ENCODE measurements at places on chromosomes 12 and 14. TPM values are rescaled to one million over a fixed set of nuclear protein-coding genes. Genes with fewer than 3 reads are reported as not detected.
A peak's percentile ranks its signal among the peaks of the same experiment; 100 is the strongest.

DNA sequence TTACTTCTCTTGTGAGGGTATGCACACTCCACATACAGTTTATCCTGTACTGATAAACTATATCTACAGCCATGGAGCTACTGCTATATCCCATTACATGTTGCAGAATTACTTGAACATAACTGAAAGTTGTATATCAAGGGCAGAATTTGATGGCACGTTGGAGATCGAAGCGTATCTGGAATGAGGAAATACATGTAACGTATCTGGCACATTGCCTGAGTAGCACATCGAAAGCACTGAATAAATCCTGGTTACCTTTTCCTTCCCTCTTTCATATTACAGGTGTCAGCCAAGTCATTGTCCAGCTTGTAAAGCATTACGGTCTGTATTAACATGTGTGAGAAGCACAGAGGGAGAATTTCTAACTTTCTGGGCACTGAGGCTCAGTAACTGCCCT lies 42.1 kb upstream of the LIN7A start:
- no peak for DNase-seq

DNA sequence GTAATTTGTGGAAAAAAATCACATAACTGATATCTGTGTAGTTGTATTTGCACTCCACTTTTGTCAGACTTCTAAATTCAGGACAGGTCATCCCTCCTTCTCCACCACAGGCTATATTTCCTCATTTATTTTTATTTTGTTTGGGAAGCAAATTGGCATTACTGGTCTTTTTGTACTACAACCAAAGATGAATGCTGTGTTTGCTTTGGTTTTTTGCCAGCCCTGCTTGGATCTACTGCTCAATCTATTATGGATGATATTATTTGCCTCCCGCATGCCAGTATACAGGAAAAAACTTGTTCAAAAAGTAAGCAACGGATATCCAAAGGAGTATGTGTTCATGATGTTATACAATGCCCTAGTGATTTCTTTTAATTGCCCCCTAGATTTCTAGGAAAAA lies 948.8 kb downstream of the TRHDE start:
- no peak for DNase-seq

DNA sequence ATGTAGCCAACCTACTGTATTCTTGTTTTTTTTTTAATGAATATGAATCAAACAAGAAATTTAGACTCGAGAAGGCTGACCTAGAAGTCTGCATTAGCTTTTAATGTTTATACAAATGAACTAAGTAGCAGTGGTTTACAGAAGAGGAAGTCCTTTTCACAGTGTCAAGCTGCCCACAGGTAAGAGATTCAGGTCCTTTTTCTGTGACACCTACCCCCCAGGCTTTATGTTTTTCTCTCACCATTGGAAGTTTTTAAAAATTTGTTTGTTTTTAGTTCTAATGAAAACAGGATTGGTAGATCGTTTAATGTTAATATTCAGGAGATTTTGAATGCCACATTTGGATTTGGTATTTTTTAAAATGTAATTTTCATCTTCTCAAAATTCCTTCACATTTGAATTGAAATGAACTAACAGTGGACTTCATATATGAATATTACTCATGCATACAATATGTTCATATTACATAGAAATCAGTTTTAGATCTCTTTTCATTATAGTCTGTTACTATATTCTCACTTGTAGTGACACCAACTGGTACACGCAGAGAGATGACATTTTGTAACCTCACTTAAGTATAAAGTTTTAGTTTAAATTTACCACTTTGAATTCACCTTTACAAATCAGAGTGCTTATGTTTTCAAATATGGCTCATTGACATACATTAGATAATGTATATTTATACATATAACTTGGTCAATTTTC lies 29.7 kb downstream of the ATF7IP start:
- no peak for DNase-seq

DNA sequence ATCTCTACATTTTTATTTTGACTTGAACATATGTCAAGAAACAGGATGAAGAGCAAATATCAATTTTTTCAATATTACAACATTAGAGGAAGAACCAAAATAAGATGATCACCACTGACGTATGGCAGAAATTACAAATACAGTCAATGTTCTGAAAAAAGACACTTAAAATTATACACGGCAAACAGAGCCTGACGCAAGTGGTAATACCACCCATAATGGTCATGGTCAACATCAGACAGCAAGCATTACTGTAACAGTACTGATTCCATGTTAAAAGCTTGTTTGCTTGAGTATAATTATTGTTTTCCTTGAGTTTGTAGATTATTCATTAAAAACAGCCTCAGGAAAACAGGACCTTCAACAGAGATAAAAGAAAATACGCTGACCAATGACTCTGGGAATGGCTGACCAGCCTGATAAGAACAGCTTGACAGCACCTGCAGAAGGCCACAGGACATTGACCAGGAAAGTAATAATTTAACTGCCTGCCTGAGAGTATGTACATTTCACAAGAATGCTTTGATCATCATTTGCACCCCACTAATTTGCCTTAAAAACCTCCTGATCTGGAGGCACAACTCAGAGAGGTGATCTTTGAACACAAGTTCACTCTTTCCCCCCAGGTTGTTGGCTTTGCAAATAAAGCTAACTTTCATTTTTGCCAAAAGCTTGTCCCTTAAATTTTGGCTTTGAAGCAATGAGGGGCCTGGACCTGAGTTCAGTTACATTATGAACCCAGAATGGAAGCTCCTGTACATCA lies 187.3 kb downstream of the IPO8 start:
- DNase-seq = no peak

- no peak for DNase-seq
These were observed 204.2 kb downstream of the EFCAB11 start for GRCh38 chr14:89750281-89750755.

GRCh38 chr14:105090493-105091053 lies 25.3 kb upstream of the GPR132 start:
- DNase-seq = peak; percentile 33

GRCh38 chr12:78359520-78359919 lies 505.1 kb upstream of the SYT1 start:
- DNase-seq = no peak

DNA sequence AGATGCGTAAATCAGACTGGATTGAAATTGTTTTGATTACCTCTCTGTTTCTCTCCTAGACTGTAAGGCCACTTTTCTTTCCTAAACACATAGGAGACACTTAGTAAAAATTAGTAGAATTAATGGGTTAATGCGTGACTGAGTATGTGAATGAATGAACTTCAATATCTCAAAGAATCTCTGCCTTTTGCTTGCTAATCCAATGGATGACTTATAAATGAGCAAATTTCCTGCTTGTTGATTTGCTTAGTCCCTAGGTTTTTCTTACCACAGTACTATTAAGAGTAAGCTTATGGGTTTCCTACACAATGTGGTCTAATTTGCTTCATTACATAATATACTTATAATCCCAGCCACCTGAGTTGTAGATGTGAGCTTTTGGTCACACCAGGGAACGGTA lies 164.1 kb downstream of the SRGAP1 start:
- no peak for DNase-seq

- no peak for DNase-seq
These were observed 8.8 kb upstream of the IFI27 start for GRCh38 chr14:94101748-94102147.

- no peak for DNase-seq
These were observed 292.9 kb upstream of the GRIP1 start for GRCh38 chr12:66971816-66972215.

- no peak for DNase-seq
These were observed 18.9 kb upstream of the DIO3 start for GRCh38 chr14:101542391-101542790.

- DNase-seq = no peak
These were observed 8.5 kb downstream of the ZFYVE21 start for GRCh38 chr14:103724116-103724515.

DNA sequence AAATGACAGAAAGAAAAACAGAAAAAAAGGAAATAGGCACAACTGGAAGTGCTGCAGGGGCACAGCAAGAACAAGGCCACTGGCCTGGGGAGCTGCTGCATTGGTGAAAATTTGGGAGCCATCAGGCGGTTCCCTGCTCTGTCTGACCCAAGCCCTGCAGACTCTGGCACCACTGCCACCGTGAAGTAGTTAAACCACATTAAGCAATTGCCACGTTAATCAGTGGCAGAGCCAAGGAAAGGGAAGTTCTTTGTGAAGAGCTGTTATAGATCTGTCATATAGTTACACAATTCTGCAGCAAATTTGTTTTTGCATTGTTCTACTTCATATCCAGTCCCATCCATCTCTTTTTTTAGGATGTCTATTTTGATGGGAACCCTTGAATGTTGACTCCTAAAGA lies 915.3 kb downstream of the FSCB start:
- DNase-seq = no peak

- no peak for DNase-seq
These were observed 5.8 kb downstream of the EFS start for GRCh38 chr14:23359167-23359626.

DNA sequence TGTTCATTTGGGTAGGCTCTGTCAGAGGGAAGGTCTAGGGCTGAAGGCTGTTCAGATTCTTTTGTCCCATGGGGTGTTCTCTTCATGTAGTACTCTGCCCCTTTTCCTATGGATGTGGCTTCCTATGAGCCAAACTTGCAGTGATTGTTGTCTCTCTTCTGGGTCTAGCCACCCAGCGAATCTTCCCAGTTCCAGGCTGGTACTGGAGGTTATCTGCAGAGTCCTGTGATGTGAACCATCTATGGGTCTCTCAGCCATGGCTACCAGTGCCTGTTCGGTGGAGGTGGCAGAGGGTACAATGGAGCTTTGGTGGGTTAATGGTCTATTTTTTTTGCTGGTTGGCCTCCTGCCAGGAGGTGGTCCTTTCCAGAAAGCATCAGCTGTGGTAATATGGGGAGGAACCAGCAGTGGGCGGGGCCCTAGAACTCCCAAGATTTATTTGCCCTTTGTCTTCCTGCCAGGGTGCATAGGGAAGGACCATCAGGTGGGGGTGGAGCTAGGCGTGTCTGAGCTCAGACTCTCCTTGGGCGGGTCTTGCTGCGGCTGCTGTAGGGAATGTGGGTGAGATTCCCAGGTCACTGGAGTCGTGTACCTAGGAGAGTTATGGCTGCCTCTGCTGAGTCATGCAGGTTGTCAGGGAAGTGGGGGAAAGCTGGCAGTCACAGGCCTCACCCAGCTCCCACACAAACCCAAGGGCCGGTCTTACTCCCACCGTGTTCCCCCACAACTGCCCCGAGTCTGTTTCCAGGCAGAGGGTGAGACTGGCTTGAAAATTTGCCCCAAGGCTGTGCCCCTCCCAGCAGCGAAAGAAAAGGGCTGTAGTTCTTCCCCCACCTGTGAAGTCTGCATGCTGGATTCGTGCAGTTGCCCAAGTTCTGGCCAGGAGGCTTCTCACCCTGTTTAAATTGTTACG lies 17.5 kb downstream of the MTRFR start:
- no peak for DNase-seq

- DNase-seq = no peak
These were observed 3.0 kb upstream of the METTL17 start for GRCh38 chr14:20986811-20987210.

GRCh38 chr14:51479584-51480325 lies 172.0 kb upstream of the FRMD6 start:
- no peak for DNase-seq

GRCh38 chr14:64948612-64949210 lies 6.2 kb upstream of the GPX2 start:
- no peak for DNase-seq

- DNase-seq = no peak
These were observed 1093.2 kb downstream of the TMEM121 start for GRCh38 chr14:106619606-106620005.

DNA sequence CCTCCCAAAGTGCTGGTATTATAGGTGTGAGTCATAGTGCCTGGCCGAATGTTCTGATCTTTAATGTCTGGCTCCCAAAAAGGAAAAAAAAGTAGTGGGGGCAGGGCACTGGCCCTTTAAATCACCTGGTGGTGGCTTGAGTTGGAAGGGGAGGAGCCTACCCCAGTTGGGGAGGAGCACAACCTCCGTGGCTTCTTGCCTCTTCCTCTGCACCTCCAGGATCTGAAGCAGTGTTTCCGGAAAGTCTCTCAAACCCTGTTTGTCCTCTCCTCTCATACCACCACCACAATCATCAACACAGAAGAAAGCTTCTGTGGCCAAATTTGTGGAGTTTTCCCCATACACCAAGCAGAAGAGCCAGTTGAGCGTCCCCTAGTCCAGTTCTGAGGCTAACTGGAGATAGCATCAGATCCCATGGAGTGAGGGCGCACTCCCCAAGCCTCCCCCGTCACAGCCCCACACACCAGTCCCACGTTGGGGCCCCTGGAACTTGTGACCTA lies 24.3 kb upstream of the RCOR1 start:
- DNase-seq = no peak

- DNase-seq = no peak
These were observed 348.5 kb upstream of the DDHD1 start for GRCh38 chr14:53501361-53502211.

DNA sequence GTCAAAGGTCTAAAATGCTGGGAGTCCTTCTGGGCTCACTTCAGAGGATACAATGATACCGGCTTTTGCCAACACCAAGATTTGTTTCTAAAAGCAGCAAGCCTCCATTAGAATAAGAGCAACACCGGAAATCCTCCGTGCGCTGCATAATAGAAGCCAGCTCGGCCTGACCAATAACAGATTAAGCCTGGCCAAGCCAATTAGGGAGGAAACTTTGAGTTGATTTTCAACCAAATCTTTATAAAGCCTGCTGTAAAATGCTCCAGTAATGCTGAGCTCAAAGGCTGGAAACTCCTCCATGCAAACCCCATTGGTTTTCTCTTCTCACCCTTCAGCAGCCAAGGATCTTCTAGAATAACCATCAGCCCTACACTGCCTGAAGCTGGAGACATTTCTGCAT lies 150.1 kb downstream of the NTF3 start:
- DNase-seq = no peak

GRCh38 chr14:51336734-51337133 lies 96.7 kb downstream of the TMX1 start:
- DNase-seq = no peak

- DNase-seq = no peak
These were observed 26.3 kb upstream of the NR1H4 start for GRCh38 chr12:100447381-100447780.

GRCh38 chr14:100058777-100059437 lies 6.3 kb upstream of the EVL start:
- no peak for DNase-seq

GRCh38 chr14:65228436-65228835 lies 126.1 kb upstream of the MAX start:
- no peak for DNase-seq

The CCDC177 gene
- not detected for total RNA-seq

The CALCOCO1 gene
- 70.5 TPM for total RNA-seq

The MGST1 gene
- total RNA-seq = 4.7 TPM

The GPR162 gene
- 2.0 TPM for total RNA-seq

The SOAT2 gene
- not detected for total RNA-seq

The SLC16A7 gene
- 12.7 TPM for total RNA-seq

The LGR5 gene
- not detected for total RNA-seq

The GNB3 gene
- total RNA-seq = 2.3 TPM

The SLC5A8 gene
- total RNA-seq = not detected

The P2RX4 gene
- total RNA-seq = 244 TPM

The P2RX7 gene
- total RNA-seq = 4.2 TPM

The KRT85 gene
- not detected for total RNA-seq

The CIROP gene
- not detected for total RNA-seq

The HOXC12 gene
- total RNA-seq = not detected

The POTEM gene
- not detected for total RNA-seq
